ENCODE measurements at places on chromosomes 16 and 17. TPM values are rescaled to one million over a fixed set of nuclear protein-coding genes. Genes with fewer than 3 reads are reported as not detected.

DNA sequence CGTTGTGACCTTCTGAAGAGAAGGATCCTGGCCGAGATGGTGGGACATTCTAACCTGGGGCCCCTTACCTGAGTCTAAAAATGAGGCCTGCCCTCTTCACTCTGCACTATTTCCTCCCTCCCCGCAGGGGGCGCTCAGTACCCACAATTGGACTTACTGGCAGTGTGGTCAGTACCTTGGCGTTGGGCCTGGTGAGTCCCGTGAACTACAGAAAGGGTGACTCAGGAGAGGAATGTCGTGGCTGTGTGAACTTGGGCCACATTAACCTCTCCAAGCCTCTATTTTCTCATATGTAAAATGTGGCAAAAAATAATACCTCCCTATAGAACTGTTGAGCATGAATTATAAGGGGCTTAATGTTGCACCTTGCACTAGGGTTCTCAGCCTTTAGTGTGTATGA lies 3.9 kb downstream of the RSAD1 start:
- DNase-seq = peak; percentile 93
- no peak overlapping the region for H3K4me3 ChIP-seq
- no peaks in the 10 kb centered on the region for H3K27me3 ChIP-seq
- no peak overlapping the region for H3K27ac ChIP-seq

EPN3 gene
- 5.8 TPM for total RNA-seq

- no peak overlapping the region for H3K4me3 ChIP-seq
- DNase-seq = no peak
- peaks cover 11% of the 10 kb centered on the region for H3K4me1 ChIP-seq
- H3K27me3 ChIP-seq = no peaks in the 10 kb centered on the region
Measured at GRCh38 chr16:81567987-81568748, 123.6 kb downstream of the CMIP start.

LGALS9C gene
- not detected for total RNA-seq

DNA sequence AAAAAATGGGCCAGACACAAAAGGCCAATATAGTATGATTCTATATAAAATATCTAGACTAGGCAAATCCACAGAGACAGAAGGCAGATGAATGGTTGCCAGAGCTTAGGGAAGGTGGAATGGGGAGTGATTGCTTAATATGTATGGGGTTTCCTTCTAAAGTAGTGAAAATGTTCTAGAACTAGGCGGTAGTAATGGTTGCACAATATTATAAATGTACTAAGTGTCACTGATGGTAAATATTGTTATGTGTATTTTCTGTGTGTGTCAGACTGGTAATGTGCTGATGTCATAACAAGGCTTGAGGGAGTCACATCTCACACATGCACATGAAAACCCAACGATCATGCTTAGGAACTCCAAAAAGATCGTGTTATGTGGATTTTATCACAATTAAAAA lies 106.9 kb upstream of the SIAH1 start:
- no peak for DNase-seq
- H3K4me3 ChIP-seq = no peak overlapping the region
- no peaks in the 10 kb centered on the region for H3K36me3 ChIP-seq
- H3K27me3 ChIP-seq = no peaks in the 10 kb centered on the region

DNA sequence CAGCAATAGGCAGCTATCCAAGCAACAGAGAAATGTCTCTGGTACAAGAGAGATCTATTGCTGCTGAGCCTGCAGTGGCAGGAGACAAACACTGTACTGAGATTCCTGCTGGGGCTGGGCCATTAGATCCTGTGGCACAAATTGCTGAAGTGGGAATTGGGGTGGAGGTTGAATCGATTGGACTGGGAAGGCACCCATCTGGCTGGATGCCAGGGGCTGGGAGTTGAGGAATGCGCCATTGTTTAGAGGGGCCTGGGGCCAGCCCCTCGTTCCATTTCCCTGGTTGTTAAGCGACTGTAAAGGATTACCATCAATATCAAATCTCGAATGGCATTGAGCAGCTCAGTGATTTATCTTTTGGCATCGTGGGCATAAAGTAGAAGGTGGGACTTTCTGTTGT lies 54.1 kb upstream of the ARL4D start:
- H3K27me3 ChIP-seq = no peaks in the 10 kb centered on the region
- no peak overlapping the region for H3K4me3 ChIP-seq
- H3K27ac ChIP-seq = no peak overlapping the region
- peaks cover 18% of the 10 kb centered on the region for H3K4me1 ChIP-seq

Measured in H1 (cell line).